ENCODE measurements at places on chromosomes 3 and 15.

- no peak for DNase-seq
Measured at GRCh38 chr3:194505791-194506415, 19.1 kb upstream of the ATP13A3 start.

- no peak for DNase-seq
Measured at GRCh38 chr3:35043040-35043439, 596.3 kb upstream of the ARPP21 start.

- DNase-seq, result no peak
Measured at GRCh38 chr3:171193693-171194092, 167.2 kb upstream of the SLC2A2 start.

DNA sequence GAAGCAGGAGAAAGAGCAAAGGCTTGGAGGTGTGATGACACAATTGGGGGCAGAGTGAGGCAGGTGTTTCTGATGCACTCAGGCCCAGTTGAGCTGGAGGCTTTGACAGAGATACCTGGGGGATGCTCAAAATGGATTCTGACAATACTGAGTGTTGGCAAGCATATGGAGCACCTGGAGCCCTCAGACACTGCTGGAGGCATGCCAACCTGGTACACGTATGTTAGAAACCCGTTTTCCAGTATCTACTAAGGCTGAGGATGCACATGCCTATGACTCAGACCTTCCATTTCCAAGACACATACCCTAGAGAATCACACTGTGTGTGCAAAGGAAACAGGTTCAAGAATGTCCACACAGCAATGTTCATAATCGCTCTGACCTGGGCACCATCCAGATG is 58.7 kb downstream of the WNT7A start:
- DNase-seq, result no peak

DNA sequence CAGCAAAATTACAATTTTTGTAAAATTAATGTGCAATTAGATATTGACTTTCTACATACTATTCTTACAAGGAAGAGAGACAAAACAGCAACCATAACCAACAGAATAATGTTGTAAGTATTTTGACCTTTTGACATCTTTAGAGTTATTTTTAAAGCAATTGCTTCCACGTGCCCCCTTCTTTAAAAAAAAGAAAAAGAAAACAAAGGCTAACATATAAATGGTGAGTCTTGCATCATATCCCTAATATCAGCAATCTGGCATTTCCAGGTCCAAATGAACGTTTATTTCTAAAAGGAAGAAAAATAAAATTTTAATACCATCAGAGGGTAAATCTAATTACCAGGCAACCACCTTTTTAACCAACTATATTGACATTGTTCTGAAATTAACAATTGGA is 19.3 kb upstream of the STRIT1 start:
- no peak for DNase-seq

- DNase-seq, result no peak
Measured at GRCh38 chr3:160454995-160455394, 5.4 kb upstream of the TRIM59 start.

DNA sequence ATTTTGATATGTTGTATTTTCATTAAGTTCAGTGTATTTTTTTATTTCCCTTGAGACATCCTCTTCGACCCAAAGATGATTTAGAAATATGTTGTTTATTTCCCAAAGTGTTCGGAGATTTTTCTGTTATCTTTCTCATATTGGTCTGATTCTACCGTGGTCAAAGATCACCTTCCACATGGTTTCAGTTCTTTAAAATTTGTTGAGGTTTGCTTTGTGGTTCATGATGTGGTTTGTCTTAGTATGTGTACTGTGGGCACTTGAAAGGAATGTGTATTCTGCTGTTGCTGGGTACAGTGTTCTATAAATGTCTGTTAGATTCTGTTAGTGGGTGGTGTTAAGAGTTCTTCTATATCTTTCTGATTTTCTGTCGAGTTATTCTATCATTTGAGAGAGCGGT is 103.4 kb upstream of the FHIT start:
- no peak for DNase-seq

DNA sequence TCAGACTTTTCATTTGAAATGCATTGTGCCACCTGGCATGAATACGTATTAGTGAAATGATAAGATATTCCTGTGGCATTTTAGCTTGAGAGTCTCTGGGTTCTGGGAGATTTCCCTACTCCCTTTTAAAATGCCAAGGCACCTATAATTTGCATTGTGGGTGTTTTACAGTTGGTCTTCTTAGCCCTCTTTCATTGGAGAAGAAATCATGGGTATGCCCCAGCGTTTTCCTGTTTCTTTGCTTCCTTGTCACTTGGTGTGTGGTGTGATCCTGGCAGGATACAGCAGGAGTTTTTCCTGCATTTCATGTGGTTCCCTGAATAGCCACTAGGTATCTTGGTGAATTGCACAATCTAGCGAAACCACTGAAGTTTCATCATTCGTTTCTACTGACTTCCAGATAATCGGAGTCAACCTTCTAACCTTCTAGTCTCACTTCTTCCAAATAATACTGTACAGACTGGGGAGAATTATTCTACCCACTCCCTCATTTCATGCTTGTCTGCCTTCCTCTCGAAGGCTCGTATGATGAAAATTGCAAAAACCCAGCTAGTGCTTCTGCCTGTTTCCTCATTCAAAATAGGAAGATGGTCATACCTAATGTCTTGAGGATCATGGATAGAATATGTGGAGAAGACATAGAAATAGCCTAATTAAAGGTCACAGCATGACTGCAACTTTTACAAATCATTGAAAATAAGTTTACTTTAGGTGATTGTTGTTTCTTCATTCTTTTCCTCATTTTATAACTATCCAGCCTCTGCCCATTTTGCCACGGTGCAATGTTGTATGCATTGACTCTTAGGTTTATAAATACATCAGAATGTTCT is 2.6 kb downstream of the BHLHE40 start:
- no peak for DNase-seq

DNA sequence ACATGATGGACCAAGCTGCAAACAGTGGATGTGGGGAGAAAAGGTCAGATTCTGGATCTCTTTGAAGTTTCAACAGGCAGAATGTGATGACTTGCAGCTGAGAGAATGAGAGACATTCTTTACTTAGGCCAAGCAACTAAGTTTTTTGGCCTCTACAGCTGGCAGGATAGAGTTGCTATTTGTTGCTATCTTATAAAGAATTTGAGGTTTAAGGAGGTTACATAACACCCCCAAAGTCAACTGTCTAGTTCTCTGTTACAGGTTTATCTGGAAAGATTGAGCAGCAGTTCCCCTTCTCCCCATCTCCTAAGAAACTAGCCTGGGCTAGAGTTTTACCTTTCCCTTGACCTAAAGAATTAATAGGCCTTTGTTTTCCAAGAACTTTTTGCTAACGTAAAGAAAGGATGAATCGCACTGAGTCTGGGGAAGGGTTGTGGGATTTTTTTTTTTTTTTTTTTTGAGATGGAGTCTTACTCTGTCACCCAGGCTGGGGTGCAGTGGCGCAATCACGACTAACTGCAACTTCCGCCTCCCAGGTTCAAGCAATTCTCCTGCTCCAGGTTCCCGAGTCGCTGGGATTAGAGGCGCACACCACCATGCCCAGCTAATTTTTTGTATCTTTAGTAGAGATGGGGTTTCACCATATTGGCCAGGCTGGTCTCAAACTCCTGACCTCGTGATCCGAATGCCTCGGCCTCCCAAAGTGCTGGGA is 26.6 kb upstream of the SLMAP start:
- no peak for DNase-seq
